Uterus (tissue), 4 donors: ENCODE measurements at places on chromosomes 12 and 14. TPM values are rescaled to one million over a fixed set of nuclear protein-coding genes. Genes with fewer than 3 reads are reported as not detected.

GRCh38 chr12:105142259-105142658, 34.7 kb downstream of the WASHC4 start:
- no peak for DNase-seq

DNA sequence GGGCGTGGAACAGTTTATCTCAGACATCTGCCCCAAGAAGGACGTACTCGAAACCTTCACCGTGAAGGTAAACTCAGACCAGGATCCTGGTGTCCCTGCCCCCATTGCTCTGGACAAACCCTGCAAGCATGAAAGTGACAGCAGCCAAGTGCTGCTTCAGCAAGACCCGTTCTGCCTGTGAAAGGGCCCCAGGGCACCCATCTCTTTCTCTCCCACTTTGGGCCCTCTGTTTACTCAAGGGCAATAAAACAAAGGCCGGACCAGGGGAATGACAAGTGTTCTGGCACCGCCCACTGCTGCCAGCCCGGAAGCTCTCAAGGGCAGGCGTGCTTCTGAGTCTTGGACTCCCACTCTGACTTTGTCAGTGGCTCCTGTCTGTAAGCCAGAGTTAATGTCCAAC, 35.3 kb downstream of the CD9 start:
- DNase-seq: no peak

DNA sequence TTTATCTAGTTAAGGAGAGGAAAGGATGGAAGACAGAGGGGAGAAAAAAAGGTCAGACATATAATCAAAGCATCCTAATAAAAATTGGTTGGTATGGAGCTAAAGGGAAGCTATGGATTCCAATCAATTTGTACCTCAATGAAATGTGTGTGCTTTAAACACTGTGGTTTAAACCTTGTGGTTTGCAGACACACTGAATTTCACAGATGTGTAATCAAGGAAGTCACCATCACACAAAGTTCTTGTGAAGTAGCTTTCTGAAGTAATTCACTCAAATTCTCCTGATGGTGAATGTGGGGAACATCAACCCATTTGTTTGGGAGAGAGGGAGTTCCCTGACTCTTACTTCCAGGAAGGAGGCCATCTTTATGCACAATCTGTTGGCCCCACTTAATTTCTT, 243.3 kb upstream of the KRR1 start:
- DNase-seq: no peak

GRCh38 chr12:96215919-96216273, 21.7 kb downstream of the ELK3 start:
- DNase-seq: no peak

DNA sequence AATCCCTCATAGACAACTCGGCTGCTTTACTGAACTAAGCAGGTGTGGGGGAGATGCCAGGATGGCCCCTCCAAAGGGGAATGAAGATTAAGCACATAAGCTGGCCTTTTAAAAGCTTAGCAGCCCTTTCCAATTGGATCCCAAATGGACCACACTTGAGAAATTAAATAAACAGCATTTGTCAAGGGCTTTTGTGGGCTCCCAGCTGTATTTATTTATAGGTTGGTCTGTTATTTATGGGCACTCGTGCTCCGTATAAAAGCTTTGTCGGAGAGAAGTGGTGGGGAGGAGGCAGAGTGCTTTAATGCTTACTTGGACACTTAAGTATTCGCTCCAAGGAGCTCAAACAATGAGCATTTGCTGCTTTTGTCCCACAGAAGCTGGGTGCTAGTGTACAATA, 580.2 kb downstream of the MED13L start:
- DNase-seq: no peak

GRCh38 chr12:45256721-45257120, 40.8 kb downstream of the ANO6 start:
- DNase-seq: no peak

DNA sequence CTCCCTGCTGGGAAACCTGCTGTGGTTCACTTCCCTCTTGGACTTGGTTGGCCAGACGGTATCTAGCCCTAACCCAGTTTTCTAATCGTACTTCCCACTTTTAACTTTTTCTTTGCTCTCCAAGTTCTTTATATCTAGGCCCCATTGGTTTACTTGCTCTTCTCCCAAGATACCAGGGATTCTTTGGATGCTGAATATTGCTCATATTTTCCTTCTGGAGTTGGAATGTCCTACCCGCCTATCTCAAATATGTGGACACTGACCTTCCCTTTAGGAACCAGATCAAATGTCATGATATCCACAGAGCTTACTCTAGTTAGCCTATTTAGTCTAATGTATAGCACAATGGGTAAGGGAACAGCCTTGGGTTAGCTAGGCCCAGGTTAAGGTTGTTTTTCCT, 228.6 kb downstream of the DACT1 start:
- no peak for DNase-seq

DNA sequence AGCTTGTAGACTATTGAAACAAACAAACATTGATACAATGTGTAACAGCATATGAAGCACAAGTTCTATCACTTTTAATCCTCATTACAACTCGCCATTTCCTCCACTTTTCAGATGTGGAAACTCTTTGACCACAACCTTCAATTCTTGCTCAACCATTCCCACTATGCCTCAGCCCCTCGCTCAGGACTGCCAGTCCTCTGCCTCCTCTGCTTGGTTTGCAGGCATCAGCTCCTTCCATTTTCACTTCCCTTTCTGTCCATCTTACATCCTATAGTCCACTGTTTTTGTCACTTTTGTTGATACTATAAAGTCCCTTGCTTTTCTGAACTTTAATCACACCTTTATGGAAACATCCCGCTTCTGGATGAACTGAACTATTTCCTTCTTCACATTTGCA, 28.2 kb upstream of the CD27 start:
- no peak for DNase-seq

DNA sequence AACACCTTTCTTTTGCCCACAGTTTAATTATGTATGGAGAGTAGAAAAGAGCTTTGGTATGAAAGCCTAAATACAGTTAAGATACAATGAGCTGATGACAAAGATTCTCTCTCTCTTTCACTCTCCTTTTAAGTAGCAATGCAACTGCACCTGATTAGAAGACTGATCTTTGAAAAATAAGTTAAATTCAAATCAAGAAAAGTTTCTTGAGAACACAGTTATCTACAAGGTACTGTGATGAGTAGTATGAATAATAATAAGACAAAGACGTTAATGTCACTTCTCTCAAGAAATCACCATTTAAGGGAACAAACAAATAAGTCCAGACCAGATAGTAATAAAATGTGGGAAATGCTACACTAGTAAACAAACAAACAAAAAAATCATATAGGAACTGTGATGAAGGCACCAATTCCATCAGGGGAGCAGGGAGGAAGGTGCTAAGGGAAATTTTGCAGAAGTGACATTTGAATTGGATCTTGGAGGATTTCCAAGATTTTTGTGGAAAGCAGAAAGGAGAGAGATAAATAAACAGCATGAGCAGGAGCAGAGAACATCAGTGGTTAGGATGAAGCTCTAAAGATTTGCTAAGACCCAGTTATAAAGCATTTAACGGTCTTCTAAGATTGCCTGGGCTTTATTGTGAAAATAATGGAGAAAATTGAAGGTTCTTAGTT, 65.2 kb upstream of the STK38L start:
- DNase-seq: no peak

GRCh38 chr14:105065280-105066228, at the start of gene GPR132:
TSS of gene GPR132 (minus strand) at chr14:105065430. CDS start at chr14:105055420, 10,010 bp downstream.
- DNase-seq: no peak

- peak; percentile 26 for DNase-seq
Measured at GRCh38 chr14:41606532-41607303, at the start of gene LRFN5. TSS of gene LRFN5 (plus strand) at chr14:41606876.

DNA sequence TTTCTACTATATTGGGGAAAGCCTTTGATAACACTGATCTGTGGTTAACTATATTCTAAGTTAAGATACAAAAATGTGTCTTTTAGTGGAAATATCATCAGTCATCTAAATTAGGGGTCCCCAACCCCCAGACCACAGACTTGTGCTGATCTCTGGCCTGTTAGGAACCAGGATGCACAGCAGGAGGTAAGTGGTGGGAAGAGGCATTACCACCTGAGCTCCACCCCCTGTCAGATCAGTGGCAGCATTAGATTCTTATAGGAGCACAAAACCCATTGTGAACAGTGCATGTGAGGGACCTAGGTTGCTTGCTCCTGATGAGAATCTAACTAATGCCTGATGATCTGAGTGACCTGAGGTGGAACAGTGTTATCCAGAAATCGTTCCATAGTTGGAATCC, 28.3 kb upstream of the LIN7A start:
- no peak for DNase-seq

DNA sequence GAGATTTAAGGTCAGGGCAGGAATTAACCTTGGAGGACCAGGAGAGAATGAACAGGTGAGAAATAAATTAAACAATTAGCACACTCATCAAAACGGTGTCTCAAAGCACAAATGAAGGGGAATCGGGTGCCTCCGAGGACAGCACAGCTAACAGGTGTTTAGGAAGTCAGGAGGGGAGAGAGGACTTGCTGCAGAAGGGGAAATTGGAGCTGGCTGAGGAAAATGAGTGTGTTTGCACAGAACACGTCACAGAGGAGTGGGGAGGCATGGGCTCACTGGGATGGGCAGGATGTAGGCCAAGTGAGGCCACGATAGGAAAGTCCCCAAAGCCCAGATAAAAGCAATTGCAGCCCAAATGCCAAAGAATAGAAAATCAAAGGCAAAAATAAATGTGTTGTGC, 121.7 kb downstream of the ZNF664 start:
- DNase-seq: no peak

GRCh38 chr12:108238474-108238873, 100.6 kb downstream of the CMKLR1 start:
- no peak for DNase-seq

DNA sequence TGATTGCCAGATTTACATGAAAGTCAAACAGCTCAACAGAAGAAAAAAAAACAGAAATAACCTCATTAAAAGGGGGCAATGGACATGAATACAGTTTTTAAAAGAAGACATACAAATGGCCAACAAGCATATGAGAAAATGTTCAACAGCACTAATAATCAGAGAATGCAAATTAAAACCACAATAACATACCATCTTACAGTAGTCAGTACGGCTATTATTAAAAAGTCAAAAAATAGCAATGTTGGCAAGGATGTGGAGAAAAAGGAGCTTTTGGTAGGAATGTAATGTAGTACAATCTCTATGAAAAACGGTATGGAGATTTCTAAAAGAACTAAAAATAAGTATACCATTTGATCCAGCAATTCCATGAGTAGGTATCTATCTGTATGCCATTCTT, 272.1 kb downstream of the CEP128 start:
- DNase-seq: no peak

DNA sequence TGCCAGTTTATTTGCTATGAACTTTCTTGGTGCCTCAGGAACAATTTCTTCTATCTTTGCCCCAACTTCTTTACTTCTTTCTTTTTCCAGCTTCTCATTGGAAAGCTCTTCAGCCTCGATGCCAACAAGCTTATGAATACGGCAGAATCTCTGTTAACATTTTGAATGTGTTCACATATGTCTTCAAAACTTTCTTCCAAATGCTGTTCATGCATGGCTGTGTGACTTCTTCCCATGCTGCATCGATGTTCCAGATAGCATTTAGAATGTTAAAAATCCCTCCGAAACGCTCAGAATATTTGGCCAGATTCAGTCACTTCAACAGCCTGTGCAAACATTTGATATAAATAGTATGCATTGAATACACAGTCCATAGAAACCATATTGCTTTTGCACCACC, 247.8 kb upstream of the ARID2 start:
- DNase-seq: no peak

DNA sequence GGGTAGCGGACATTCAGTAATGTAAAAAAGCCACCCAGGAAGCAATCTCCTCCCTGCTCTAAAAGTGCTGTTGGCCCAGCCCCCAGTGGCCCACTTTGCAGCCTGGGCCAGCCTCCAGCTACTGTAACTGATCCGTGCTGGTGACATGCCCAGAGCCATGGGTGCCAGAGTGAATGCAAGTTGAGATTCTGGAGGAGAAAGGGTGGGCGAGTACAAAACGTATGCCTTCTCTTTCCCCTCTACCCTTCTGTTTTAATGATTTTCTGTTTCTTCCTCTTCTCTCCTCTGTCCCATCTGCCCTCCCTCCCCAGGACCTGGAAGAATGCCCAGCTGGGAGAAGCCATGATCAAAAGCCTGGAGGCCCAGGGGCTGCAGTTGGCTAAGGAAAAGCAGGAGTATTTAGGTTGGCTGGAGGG, 16.9 kb downstream of the PLEKHD1 start:
- no peak for DNase-seq

GRCh38 chr14:104299993-104300761, 161.8 kb downstream of the KIF26A start:
- DNase-seq: no peak

DNA sequence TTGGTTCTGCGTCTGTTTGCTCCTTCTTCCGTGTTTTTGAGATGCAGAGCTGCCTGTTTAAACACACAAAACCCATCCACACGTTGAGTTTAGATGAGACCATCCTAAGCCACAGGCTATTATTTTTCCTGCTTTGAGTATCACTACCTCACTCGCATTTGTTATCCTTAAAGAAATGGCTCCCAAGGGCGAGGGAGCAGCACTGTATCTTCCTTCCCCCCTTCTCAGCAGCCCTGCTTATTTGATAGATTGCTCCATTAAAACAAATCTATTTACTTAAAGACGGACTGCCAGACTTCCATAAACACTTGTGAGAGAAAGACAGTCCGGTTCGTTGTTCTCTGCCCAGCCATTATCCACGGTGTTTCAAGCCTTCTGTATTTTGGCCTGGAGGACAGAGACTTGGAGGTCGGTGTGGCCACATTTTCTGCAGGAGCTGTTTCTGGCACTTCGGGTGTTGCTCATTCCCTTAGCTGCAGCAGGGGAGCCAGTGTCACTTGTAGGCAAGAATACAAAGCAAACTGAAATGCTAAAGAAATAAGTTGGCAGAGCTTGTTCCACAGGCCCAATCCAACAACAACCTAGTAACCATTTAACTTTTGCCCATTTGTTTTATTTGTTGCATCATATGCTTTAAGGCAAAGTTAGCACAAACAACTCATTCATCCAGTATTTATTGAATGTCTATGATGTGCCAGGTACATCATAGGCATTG, 275.4 kb downstream of the TTC6 start:
- DNase-seq: no peak

- DNase-seq: no peak
Measured at GRCh38 chr14:69561893-69562292, 12.8 kb downstream of the CCDC177 start.

DNA sequence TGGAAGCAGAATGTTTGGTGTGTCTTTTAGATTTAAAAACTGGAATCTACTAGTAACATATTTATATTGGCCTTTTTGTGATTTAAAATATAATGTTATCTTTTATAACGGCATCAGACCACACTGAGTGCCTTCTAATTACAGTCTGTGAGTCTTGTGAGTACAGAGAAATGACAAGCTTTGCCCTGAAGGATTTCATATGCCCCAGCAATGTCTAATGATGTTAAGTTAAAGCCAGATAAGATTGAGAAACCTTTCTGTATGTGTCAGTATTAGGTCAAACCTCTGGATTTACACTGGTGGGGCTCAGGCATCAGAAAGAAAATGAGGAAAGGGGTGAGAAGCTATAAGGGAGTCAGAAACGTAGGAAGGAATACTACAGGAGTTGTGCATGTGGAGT, 25.2 kb downstream of the PLEKHA5 start:
- no peak for DNase-seq

GRCh38 chr12:69067713-69068112, 134.7 kb upstream of the CPM start:
- DNase-seq: no peak

- DNase-seq: no peak
Measured at GRCh38 chr12:5442251-5443006, 10.5 kb downstream of the NTF3 start.

GRCh38 chr12:98587084-98587483, 6.4 kb upstream of the SLC25A3 start:
- DNase-seq: no peak

The C3AR1 gene
- total RNA-seq: 4.7 TPM

The BIN2 gene
- total RNA-seq: 5.0 TPM

The NUDT14 gene
- not detected for total RNA-seq

The GZMB gene
- total RNA-seq: 2.8 TPM

The FGF23 gene
- not detected for total RNA-seq

The CATSPERB gene
- total RNA-seq: 3.3 TPM

The CPNE6 gene
- not detected for total RNA-seq
